ENCODE measurements at places on chromosomes 12 and 14.

DNA sequence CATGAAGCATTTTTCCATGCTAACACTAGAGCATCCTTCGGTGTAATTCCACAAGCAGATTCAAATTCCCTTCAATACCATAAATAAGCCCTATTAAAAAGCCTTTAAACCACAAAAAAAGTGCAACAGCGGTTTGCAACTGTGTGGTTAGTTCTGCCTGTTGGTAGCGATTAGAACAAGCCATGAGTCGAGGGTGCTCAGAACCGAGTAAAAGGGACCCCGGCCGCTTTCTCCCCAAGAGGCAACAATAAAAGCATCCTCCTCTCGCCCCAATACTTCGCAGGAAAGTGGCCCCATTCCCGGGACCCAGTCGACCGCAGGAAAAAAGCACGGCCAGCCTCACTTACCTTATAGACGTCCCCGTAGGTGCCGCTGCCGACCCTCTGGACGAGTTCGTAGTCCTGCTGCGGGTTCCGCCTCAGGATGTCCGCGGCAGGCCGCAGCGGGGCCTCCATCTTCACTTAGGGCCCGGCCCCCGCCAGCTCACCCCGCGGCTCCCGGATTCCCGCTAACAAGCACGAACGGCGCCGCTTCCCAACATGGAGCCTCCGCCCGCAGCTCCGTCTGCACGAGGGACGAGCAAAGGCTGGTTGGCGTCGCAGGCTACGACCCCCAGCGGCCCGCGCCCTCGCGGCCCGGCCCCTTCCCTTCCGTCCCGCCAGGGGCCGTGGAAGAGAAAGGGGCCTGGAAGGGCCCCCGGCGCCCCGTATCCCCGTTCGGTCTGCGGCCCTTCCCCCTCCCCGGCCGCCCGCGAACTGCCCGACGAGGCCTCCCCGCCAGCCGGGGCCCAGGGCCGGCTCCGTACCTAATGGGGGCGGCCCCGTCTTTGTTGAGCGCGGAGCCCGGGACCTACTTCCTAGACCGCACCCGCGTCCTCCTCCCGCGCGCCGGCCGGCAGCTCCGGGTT, 521 bp downstream of the MAP4K5 start:
- DNase-seq = peak; percentile 39

DNA sequence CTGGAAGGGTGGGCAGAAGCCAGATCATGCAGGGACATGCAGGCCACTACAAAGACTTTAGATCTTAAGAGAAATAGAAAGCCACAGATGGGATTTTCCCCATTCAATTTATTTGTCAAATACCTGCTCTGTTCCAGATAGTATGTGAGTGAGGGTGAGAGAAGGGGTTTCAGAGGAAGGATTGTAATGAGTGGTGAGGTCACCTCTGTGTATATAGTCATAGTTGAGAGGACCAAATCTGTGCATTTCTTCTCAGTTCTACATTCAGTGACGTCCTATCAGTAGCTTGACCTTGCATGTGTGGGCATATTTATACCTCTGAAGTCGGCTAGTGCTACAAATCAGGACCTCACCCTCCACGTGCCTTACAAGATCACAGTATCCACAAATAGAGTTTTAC, 31.2 kb upstream of the RBM19 start:
- no peak for DNase-seq

- DNase-seq = no peak
Measured at GRCh38 chr12:13130981-13131380, 27.5 kb upstream of the GSG1 start.

- no peak for DNase-seq
Measured at GRCh38 chr12:110657747-110658146, 31.2 kb downstream of the HVCN1 start.

- DNase-seq = no peak
Measured at GRCh38 chr12:29270446-29270845, 110.5 kb downstream of the ERGIC2 start.

GRCh38 chr14:86518298-86518697, 988.4 kb downstream of the FLRT2 start:
- DNase-seq = no peak

All from NT2/D1 (cell line).